ENCODE measurements at places on chromosomes 16 and 17.

- DNase-seq, result no peak
Measured at GRCh38 chr17:11813278-11813677, 184.0 kb downstream of the ZNF18 start.

- no peak for DNase-seq
Measured at GRCh38 chr16:86574646-86575045, 3.7 kb upstream of the FOXL1 start.

DNA sequence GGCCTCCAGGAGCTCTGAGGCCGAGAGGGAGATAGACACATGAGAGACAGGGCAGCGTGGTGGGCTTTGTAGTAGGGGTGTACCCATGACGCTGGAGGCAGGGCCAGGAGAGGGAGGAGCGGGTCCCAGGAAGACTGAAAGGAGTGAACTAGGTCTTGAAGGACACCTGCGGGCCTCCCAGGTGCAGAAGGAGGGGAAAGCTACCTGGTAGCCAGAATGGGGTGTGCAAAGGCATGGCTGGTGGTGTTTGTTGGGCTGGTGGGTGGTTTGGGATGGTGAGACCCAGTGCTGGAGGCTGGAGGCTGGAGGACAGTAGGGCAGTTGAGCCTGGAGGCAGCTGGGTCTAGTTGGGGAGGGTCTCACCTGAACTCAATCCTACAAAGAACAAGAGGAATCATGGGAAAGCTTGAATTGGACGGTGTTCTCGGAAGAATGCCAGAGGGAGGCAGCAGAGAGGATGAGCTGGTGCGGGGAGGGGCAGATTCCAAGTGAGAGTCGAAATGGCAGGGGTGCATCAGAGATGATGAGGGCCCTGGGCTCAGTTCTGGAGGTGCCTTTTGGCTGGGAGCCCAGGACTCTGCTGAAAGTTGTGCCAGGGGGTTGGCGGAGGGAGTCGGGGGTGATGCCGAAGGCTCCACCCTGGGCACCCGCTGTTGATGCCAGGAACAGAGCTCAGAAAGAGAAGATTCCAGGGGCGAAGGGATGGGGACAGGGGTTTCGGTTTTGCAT, 21.2 kb downstream of the C1QTNF1 start:
- DNase-seq, result no peak

DNA sequence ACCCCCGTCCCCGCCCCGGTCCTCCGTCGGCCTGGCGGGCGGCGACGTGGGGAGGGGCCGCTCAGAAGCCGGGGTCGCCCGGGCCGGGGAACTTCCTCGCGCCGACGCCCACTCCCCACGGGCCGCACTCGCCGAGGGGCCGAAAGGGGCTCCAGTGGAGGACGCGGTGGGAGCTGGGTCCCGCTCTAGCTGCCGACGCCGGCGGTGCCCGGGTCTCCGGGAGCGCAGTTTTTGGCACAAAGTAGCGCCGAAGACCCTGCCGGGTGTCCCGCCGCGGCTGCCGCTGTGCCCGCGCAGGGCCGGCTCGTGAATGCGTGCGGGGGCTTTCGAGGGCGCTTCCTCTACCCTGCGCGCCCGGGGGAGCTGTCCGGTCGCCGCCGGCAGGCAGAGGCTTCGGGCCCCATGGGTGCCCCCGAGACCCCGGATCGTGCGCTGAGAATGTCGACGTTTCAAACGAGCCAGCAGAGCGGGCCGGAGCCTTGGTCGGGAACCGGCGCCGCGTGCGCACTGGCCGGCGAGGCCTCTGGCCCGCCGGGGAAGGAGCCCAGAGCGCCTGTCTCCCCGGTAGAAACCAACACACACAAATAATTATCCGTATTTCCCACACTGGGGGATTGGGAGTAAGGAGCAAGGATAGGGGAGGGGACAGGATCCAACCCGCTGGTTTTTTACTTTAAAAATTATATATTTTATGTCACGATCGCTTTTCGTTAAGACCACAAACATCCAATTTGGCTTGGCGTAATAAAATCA, 46.6 kb upstream of the SLC38A10 start:
- no peak for DNase-seq

- no peak for DNase-seq
Measured at GRCh38 chr17:13947499-13947898, 121.8 kb upstream of the COX10 start.

- no peak for DNase-seq
Measured at GRCh38 chr17:19335951-19336631, 26.4 kb downstream of the B9D1 start.

DNA sequence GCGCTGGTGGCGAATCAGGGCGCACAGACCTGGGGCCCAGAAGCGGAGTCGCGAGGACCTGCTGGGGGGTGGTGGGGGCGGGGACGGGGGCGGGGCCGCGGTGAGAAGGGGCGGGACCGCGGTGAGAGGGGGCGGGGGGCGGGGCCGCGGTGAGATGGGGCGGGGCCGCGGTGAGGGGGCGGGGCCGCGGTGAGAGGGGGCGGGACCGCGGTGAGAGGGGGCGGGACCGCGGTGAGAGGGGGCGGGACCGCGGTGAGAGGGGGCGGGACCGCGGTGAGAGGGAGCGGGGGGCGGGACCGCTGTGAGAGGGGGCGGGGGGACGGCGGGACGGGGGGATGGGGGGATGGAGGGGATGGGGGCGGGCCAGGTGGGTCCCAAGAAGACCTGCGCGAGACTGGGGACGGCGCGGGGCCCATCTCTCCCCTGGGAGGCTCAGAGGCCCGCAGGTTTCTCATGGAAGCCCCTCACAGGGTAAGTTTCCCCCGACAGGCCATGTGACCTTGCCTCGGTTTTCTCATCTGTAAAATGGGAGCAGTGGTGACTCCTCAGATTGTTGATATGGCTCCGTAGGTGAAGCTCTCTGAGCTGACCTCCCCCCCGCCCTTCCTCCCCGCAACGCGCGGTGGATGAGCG, 28.6 kb upstream of the DBNDD1 start:
- no peak for DNase-seq

DNA sequence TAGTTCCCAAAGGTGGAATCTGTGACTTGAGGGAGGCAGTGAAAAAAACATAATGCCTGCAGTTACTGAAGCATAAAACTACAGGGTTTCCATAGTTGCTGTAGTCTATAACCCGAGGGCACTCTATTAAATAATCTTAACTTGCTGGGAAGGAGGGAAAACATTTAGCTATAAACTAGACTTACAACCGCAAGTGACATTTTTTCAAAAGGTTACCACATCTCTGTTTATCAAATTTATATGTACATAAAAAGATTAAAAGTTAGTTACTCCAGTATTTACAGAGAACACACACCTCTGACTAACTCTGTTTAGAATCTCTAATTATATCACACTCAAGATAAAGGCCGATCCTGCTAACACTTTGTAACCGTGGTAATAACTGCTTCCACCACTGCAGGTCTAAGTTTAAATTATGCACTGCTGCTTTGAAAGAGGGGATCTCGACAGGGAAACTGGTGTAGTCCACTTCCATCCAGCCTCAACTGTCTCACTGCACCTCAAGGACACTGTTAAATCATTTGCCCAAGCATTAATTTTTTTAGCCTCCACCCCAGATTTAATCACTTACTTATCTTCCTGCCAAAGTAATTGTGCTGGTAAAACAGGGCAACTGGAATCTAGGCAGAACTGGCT, 14.6 kb downstream of the KCNJ16 start:
- DNase-seq, result no peak

- DNase-seq, result no peak
Measured at GRCh38 chr17:1331708-1332107, 52.2 kb downstream of the TRARG1 start.

- peak; percentile 70 for DNase-seq
Measured at GRCh38 chr17:64411999-64412771, 21.5 kb upstream of the PECAM1 start.

DNA sequence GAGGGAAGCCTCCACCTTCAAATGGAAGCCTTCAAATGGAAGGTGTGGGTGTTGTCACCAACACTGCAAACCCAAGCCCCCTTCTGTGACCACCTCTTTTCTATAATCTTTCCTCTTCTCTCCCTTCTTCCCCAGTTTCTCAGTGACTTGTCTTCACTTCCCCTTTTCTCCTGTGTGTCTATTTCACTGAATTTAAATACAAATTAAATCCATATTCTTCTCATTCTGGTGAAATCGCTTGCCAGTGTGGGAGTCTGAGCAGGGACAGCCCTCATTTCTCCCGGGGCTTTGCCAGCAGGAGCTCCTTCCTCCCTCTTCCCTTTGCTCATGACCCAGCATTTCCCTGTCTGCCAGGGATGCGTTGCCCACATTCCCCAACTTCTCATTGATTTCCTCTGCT, 6.4 kb upstream of the ITGAX start:
- no peak for DNase-seq

DNA sequence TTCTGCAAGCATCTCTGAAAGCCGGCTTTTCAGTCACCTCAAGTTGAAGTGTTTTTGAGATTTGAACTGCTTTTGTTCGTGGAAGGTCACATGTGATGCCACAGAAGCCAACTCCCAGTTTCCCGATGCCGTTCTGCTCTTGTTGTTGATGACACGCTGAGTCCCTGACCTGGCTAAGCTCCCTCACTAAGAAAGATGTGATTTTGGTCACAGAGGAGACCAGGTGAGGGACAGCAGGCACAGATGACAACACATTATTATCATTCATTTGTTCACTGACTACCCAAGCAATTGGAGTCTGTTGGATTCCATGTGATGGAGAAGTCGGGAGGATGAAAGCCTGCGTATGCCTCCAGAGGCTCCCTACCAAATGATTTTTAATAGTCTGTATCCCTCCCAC, 822.4 kb upstream of the RBFOX1 start:
- DNase-seq, result no peak

GRCh38 chr16:89615596-89616090, 2.2 kb downstream of the DPEP1 start:
- peak; percentile 7 for DNase-seq

DNA sequence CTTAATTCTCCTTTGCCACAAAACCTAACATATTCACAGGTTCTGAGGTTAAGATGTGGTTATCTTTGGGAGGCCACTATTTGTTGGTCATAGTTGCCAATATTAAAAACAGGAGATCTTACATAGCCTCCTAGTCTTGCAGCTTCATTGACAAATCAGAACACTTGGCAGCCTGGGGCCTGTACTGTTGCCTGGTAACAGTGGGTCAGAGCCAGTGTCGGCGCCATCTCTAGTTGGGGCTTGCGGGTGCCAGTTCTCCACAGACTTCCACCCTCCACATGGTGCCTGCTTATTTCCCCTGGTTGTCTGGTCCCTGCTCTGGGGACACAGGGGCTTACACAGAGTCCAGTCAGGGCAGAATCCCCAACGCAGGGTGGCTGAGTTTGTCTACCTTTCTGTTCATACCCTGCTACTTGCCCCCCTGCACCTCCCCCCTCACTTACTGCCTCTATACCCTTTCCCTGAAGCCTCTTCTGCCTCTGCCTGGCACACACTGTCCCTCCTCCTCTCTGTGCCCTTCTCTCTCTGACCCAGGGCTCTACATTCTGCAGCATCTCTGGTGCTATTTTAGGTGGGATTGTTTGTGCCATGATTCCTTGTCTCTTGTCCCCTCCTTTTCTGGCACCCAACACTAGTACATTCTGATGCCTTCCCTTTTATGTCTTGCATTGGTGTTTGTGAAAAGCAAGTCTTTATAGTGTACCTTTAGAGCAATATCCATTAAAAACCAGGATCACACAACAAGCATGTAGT, 13.4 kb downstream of the EPN2 start:
- no peak for DNase-seq

- no peak for DNase-seq
Measured at GRCh38 chr17:40418428-40418706, 671 bp upstream of the TOP2A start.

DNA sequence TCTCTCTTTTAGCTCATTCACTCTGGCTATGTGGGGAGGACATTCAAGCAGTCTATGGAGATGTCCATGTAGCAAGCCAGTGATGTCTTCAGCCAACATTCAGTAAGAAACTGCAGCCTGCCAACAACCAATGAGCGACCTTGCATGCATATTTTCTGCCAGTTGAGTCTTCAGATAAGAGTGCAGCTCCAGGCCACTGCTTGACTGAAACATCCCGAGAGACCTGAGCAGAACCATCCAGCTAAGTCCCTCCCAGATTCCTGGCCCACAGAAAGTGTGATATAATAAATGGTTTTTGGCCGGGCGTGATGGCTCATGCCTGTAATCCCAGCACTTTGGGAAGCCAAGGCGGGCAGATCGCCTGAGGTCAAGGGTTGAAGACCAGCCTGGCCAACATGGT, 10.5 kb upstream of the C17orf58 start:
- DNase-seq, result no peak

DNA sequence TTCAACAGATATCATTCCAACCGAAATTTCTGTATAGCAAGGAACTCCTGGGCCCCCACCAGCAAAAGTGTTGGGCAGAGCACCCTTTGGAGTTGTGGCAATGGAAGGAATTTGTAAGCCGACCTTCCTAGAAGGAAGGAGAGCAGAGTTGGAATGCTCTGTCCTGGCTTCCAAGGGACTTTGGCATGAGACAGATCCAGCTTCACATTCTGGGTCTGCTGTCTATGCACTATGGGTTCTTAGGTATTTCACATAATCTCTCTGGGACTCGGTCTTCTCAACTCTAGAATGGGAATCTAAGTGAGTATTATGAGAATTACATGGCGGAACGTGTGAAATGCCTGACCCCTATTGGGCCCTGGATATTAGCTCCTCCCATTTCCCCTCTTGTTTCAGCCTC, 63.2 kb upstream of the MARCHF10 start:
- DNase-seq, result no peak

GRCh38 chr17:36717088-36717487, 115.7 kb downstream of the MRM1 start:
- no peak for DNase-seq

- DNase-seq, result no peak
Measured at GRCh38 chr16:89341279-89341678, 123.8 kb downstream of the ZNF778 start.

DNA sequence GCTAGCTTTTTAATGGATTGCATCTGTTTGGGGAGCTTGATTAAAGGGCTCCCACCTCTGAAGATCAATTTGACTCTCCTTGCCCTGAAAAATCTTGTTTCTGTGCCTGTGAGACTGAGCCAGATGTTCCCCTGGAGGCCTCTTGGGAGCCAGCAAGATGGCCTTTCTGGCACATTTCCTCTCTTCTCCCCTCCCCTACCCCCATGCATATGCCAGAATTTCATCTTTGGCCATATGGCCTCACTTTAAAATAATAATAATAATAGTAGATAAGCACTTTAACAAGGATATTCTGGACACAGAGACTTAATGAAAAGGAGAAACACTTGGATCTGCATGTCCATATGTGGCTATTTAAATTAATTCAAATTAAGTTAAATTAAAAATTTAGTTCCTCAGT, 144.1 kb upstream of the CES5A start:
- DNase-seq, result no peak

GRCh38 chr17:64007838-64008282, 9.7 kb downstream of the PRR29 start:
- DNase-seq, result no peak

GRCh38 chr16:70801611-70802010, 653 bp upstream of the VAC14 start:
- DNase-seq, result no peak
